Fibroblast of skin of abdomen (primary cell): ENCODE measurements at places on chromosomes 1 and 21.
A peak's percentile ranks its signal among the peaks of the same experiment; 100 is the strongest.

GRCh38 chr1:53430261-53430660 is 28.9 kb upstream of the DMRTB1 start:
- DNase-seq = no peak

GRCh38 chr1:78292361-78292760 is 198.4 kb upstream of the PTGFR start:
- peak; percentile 80 for DNase-seq

- DNase-seq = no peak
These were observed 285.7 kb downstream of the PDE4B start for GRCh38 chr1:66078412-66078811.

DNA sequence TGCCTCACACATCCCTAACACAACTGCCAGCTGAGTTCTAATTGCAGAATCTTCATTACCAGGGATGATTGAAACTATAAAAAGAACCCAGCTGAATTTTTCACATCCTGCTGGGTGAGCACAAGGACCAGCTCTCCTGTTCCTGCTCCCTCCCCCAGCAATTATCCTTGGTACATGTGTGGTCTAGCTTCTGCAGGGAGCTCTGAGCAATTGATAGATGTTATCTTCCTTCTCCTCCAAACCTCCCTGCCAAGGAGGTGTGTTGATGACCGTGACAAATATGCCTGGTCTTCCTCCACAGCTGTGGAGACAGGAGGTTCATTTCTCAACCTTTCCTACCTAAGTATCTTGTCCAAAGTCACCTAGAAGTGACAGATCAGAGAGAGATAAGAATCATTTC is 65.3 kb upstream of the MAN1A2 start:
- DNase-seq = no peak

GRCh38 chr1:86138746-86139145 is 17.8 kb downstream of the COL24A1 start:
- DNase-seq = no peak
